ENCODE measurements at places on chromosomes 5 and 9.

DNA sequence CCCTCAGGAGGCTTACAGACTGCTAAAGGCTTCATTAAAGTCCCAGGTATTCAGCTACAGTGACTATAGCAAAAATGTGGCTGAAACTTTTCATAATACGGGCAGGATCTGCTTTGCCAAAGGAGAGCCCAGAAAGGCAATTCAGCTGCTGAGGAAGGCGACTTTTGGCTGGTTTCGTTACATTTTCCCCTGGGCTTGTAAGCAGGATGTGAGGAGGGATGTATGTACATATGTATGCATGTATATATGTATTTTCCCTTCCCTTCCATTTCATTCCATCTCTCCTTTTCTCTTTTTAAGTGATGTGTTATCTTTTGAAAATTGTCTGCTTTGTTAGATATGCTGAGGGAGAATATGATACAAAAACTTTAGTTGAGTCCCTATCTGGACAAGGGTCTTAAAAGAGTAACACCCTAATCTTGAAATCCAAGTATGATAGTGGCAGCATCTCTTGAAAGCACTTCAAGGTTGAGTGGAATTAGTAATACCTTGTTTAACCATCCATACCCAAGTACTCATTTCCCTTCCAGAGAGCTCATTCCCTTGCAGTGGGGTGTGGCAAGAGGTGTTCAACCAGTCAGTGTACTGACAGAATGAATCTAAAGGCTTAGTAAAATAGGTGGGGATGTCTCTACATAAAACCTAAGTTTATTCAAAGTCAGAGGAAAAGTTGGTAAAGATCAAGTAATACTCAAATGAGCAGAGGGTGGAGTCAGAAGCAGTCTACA is 28.7 kb downstream of the RAD1 start:
- no peak for DNase-seq

DNA sequence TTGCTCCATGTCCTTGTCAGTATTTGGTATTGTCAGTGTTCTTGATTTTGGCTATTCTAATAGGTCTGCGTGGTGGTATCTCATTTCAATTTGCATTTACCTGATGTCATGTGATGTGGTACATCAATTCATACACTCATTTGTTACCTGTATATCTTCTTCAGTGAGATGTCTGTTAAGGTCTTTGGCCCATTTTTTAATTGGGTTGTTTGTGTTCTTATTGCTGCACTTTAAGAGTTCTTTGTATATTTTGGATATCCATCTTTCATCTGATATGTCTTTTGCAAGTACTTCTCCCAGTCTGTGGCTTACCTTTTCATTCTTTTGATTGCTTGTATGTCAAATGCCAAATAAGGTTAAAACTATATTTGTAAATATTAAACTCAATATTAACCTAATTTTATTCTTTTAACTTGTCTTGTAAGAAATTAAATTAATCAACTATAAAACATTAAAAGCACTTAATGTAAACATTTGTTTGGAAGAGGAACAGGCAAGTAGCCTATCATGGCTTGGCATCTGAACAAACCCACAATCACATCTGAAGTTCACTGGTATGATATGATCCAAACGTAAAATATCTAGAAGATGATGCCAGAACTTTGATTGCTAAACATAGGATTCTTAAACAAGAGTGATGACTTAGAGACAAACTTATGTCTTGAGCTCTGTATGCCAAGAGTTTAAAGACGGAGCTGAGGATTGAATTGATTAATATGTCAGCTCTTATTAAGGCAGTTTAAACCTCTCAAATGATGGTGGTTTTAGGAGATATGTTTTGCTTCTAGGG is 587.3 kb downstream of the ANXA1 start:
- no peak for DNase-seq

DNA sequence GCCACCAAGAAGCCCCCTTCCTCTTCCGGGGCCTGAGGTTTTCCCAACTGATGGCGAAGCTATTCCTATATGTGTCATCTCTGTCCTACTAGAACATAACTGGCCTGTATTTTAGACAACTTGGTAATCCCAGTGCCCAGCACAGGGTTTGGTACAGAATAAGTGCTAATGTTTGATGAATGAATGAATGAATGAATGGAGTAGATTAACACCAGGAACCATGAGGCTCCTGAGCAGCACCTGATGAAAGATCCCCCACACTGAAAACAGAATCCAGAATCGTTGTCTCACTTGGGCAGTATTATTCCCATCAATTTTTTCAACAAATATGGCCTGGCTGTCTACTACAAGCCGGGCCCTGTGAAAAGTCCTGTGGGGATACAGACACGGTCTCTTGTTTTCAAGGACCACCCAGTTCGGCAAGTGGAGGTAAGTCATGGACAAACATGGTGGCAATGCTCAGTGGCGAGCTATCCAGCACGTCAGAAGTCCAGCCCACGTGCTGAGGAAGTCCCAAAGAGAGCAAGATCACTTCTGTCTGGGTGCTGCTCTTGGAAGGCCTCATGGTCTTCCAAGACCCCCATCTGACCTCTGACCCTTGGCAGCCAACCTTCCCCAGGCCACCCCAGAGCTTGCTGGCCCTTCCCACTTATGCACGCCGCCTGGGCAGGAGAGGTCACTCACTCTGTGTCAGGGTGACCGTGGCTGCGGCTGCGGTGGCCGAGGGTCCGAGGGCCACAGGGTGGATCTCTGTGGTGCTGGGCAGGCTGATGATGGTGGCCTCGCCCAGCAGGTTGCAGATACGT is 1.0 kb downstream of the NAIF1 start:
- no peak for DNase-seq

DNA sequence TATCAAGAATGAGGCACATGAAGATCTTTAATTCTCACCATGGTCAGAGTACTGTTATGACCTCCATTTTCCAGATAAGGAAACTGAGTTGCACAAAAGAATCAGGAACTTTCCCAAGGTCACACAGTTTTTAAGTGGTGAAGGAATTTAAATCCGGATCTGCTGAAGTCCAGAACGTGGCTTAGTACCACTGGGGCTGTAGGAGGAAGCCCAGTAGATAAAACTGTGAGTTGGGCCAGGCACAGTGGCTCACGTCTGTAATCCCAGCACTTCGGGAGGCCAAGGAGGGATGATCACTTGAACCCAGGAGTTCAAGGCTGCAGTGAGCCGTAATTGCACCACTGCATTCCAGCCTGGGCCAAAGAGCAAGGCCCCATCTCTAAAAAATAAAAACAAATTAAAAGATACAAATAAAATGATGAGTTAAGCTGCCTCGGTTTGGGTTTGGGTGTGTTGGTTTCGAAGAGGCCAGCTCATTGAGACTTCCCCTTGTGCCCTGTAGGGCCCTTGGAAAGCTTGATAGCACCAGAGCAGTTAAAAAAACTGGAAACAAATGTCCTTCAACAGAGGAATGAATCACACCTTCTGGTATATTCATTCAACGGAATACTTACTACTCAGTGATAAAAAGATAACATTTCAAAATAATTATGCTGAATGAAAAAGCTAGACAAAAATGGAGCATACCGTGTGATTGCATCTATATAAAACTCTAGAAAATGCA is 20.1 kb downstream of the ATOX1 start:
- no peak for DNase-seq

DNA sequence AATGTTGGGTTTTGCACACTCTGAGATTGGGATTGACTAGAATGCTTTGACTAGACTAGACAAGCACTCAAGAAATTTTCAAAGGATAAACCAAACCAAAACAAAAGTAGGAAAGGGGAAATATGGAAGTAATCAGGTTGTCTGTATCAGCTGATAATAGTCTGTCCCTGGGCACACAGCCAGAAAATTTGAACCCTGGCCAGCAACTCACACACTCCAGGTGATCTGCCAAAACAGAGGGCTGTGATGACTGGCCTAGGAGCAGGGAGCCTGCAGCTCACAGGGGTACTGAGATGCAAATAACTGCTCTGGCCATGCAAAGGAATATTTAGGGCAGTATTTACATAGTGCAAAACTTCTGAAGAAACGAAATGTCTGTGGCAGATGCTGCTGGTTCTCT is 112.3 kb upstream of the SMIM23 start:
- no peak for DNase-seq

- DNase-seq: no peak
Measured at GRCh38 chr9:87446527-87446926, 51.1 kb upstream of the DAPK1 start.

- no peak for DNase-seq
Measured at GRCh38 chr5:8557728-8558127, 688.8 kb downstream of the MTRR start.

- no peak for DNase-seq
Measured at GRCh38 chr9:71630377-71630995, 137.8 kb downstream of the CEMIP2 start.

DNA sequence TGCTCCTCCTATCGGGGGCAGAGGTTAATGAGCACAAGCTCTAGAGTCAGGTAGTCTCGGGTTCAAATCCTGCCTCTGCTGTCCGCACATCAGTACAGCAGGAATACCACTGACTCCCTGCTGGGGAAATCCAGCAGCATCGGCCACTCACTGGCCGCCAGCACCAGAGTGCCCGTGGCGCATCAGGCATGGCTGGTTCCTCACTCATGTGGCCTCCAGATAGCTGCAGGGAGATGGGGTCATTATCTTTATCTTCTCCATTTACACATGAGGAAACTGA is 137.6 kb upstream of the COL5A1 start:
- DNase-seq: no peak

All from stimulated activated CD8-positive, alpha-beta memory T cell treated with anti-CD3 and anti-CD28 coated beads, Interleukin-12 subunit alpha, Interleukin-12 subunit beta, amount 100 ng/mL, for 1 hour (primary cell).